Astrocyte (in vitro differentiated cells and primary cell): ENCODE measurements at places on chromosomes 13 and 19. TPM values are rescaled to one million over a fixed set of nuclear protein-coding genes. Genes with fewer than 3 reads are reported as not detected.

DNA sequence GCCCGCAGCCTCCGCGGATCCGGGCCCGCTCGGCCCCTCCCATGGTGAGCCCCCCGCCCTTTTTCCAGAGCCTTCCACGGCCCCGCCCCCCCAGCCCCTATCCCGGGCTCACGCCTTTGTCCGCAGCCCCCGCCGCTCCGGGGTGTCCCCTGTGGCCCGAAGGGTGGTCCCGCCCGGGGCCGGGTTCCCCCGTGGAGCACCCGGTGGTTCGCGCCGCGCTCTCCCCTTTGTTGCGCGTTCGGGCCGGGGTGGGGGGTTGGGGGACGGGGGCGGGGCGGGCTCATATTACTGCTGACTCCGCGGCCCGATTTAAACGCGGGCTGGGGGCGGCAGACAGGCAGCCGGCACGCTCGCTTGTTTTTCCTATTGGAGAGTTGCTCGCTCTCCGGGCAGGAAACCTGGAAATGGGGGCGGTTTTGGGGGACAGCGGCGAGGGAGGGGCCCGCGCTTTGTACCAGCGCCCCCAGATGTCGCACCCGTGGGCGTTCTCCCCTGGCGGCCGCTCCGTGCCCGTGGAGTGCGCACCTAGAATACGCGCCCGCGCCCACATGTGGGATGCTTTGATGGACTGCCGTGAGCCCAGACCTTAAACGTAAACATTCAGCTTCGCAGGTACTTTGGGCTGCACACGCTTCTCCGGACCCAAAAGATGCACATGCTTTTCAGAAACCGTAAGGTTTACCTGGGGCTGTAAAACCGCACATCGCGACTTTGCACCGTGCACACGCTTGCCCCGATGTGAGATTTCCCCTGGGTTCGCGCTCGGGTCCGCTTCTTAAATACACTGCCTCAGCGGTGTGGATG lies 699 bp downstream of the PTOV1 start:
- H3K4me3 ChIP-seq, result peak overlapping the region; percentile 75
- no peaks in the 10 kb centered on the region for H3K27me3 ChIP-seq
- peaks cover 28% of the 10 kb centered on the region for H3K4me1 ChIP-seq
- no peak for DNase-seq

- peak; percentile 62 for DNase-seq
- peaks cover 7% of the 10 kb centered on the region for H3K4me1 ChIP-seq
- H3K4me3 ChIP-seq, result no peak overlapping the region
- H3K36me3 ChIP-seq, result no peaks in the 10 kb centered on the region
These were observed 71.1 kb downstream of the CBY2 start for GRCh38 chr13:45773236-45773635.

- no peaks in the 10 kb centered on the region for H3K36me3 ChIP-seq
- H3K4me3 ChIP-seq, result peak overlapping the region; percentile 74
- DNase-seq, result no peak
- H3K27me3 ChIP-seq, result no peaks in the 10 kb centered on the region
These were observed 23.7 kb downstream of the ZNF175 start for GRCh38 chr19:51594774-51595109.

Gene STAP2
- 1.8 and 5.3 TPM in 2 replicates for total RNA-seq

- DNase-seq, result peak; percentile 88
- peak within 1 kb of the TSS; percentile 23 for H3K27ac ChIP-seq
- peak within 1 kb of the TSS; percentile 92 for H3K4me3 ChIP-seq
- H3K27me3 ChIP-seq, result peaks cover 2% of the 10 kb centered on the region
- no peaks in the 10 kb centered on the region for H3K36me3 ChIP-seq
These were observed at the start of gene ZNF223 for GRCh38 chr19:44051650-44052402. Gene ZNF223 (plus strand): TSS chr19:44052036. CDS start chr19:44055177, 3,141 bp downstream.

DNA sequence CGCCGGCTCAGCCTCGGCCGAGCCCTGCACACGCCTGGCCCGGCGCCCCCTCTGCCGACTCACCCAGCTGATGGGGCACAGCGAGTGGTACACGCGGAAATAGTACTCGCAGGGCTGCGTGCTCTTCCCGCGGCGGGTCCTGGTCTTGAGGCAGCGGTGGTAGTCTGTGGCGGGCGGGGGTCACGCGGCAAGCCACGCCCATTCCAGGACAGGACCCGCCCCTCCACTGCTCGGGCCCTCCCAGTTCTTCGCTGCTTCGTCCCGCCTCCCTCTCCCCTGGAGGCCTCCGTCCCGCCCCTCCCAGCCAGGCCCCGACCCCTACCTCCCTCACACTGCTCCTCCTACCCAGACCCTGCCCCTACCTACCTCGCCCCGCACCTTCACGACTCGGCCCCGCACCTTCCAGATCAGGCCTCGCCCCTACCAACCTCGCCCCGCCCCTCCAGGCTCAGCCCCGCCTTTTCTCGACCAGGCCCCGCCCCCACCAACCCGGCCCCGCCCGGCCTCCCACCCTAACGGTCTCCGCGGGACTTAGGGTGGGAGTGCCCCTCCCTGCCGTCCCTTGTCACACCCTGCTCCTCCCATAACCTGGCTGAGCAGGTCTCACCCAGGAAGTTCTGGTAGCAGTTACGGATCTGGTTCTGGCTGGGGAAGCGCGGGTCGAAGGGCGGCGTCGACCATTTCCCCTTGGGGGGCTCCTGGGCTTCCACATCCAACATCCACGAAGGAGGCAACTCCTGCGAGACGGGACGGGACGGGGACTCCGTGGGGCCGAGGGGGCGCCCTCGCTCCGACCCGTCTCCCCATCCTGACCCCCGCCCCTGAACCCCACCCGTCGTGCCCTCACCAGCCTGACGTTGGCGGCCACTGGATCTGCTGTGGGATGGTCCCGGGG lies 469 bp downstream of the COX6B2 start:
- H3K27me3 ChIP-seq, result peaks cover 17% of the 10 kb centered on the region
- no peak for DNase-seq
- no peaks in the 10 kb centered on the region for H3K36me3 ChIP-seq
- H3K4me1 ChIP-seq, result peaks cover 10% of the 10 kb centered on the region
- H3K4me3 ChIP-seq, result peak overlapping the region; percentile 17
- H3K27ac ChIP-seq, result no peak overlapping the region

GRCh38 chr13:58480061-58480460 lies 848.5 kb downstream of the PCDH17 start:
- no peaks in the 10 kb centered on the region for H3K36me3 ChIP-seq
- H3K27ac ChIP-seq, result no peak overlapping the region
- H3K27me3 ChIP-seq, result no peaks in the 10 kb centered on the region
- no peaks in the 10 kb centered on the region for H3K4me1 ChIP-seq

Gene PSG3
- total RNA-seq, result 0.34 and 0.48 TPM in 2 replicates

DNA sequence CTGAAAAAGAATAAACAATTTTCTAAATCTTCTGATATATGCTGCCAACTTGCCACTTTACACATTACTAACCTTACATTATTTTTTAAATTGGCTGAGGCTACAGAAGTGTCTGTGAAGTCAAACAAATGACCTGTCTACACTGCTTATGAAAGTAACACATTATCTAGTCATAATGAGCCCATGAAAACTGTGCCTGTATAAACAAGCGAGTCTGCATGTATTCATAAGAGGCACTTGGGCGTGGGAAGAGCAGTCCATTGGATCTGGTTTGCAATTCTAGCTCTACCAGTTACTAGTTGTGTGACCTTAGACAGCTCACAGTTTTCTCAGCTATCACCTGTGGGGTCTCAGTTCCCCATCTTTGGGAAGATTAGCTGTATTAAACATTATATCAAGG lies 3.1 kb downstream of the VPS36 start:
- DNase-seq, result no peak
- H3K27ac ChIP-seq, result no peak overlapping the region
- no peak overlapping the region for H3K4me3 ChIP-seq
- H3K27me3 ChIP-seq, result no peaks in the 10 kb centered on the region
- H3K4me1 ChIP-seq, result peaks cover 19% of the 10 kb centered on the region

Gene ZNF69
- not detected in 2 replicates for total RNA-seq

GRCh38 chr19:1189419-1189818 lies 15.4 kb upstream of the SBNO2 start:
- no peak overlapping the region for H3K4me3 ChIP-seq
- H3K27ac ChIP-seq, result no peak overlapping the region

DNA sequence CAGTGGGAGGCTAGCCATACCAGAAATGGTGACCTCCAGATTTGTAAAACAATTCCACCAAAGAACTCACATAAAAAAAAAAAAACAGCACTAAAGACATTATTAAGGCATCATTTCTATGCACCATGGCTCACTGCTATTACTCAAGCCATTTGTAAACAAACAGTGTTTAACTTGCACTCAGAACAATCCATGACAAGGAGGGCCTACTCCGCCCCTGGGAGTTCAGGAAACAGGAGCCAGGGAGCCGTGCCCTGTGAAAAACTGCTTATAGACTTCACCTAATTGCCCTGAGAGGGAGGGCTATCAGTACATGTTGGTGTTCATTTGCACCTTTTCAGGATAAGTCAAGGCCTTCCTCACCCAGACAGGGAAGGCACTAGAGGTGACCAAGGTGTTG lies 103.2 kb downstream of the ZNF429 start:
- H3K27ac ChIP-seq, result no peak overlapping the region
- no peaks in the 10 kb centered on the region for H3K36me3 ChIP-seq
- DNase-seq, result no peak
- H3K27me3 ChIP-seq, result no peaks in the 10 kb centered on the region
- H3K4me3 ChIP-seq, result no peak overlapping the region

DNA sequence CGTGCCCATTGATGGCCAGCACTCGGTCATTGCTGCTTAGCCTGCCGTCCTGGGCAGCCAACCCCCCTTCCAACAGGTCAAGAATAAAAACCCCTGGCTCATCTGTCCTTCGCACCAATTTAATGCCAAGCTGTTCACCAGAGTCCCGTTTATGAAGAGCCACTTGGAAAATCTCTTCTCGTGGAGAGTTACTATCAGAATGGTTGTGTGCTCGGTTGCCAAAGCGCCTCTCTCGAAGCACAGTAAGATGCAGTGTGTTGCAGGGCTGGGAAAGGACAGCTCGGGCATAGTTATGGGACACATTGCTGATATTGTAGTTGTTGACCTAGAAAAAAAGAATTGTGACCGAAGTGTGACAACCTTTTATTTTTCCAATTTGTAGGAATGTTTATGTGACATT lies 57.9 kb downstream of the LNX2 start:
- H3K4me1 ChIP-seq, result no peaks in the 10 kb centered on the region
- DNase-seq, result no peak
- peaks cover 9% of the 10 kb centered on the region for H3K36me3 ChIP-seq

DNA sequence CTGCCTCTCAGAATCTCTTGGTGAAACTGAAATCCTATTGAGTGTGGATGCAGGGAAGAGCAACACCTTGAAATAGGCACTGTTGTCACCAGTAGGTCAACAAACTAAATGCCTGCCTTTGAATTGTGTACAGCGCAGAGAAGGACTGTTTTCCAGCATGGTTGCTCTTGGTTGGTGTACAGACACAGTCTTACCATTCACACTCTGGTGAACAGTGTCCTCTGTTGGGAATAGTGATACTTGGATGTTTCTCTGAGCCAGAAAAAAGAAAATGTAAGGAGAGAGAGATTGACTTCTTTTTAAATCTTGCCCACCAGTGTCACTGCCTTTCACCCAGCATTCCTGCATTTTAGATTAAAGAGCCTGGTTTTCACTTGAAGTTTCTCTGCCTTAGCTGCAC lies 179.7 kb downstream of the STK24 start:
- H3K4me1 ChIP-seq, result no peaks in the 10 kb centered on the region
- H3K36me3 ChIP-seq, result peaks cover 4% of the 10 kb centered on the region
- no peak overlapping the region for H3K4me3 ChIP-seq
- no peaks in the 10 kb centered on the region for H3K27me3 ChIP-seq

DNA sequence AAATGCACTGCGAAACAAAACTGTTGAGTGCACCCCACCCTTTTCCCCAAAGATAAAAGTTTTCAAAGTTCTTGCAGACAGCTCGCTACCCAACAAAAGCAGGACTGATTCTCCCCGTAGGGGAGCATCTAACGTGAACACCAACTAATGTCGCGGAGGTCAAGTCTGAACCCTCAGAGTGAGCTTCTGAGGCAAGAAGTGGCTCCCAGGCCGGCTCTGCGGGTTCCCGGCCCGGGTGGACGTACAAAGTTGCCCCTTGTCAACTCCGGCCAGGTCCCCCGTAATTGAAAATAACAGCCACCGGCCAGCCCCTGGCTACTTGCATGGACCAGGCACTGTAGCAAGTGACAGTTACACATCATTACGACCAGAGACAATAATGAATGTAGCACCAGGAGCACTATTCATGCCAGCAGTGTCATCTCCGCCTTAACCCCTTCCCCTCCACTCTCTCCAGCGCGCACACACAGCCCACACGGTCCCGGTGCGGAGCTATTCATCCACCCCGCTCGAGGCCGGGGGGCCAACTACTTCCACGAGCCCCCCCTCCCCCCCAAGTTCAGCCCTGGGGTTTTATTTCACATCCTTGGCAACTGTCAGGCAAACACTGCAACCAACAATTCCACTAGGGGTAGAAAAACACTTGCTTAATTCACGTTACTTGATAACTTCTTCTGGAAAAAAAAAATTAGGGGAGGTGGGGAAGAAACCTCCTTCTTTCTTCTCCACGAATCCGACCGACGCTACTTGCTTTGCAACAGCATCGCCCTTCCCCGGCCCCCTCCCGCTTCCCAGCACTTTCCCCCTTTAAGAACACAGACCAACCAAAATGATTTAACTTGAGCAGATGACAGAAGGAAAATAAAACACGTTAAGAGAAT lies 1.2 kb downstream of the KLF12 start:
- peaks cover 28% of the 10 kb centered on the region for H3K4me1 ChIP-seq
- H3K27me3 ChIP-seq, result no peaks in the 10 kb centered on the region
- H3K4me3 ChIP-seq, result peak overlapping the region; percentile 85
- peak overlapping the region; percentile 89 for H3K27ac ChIP-seq

DNA sequence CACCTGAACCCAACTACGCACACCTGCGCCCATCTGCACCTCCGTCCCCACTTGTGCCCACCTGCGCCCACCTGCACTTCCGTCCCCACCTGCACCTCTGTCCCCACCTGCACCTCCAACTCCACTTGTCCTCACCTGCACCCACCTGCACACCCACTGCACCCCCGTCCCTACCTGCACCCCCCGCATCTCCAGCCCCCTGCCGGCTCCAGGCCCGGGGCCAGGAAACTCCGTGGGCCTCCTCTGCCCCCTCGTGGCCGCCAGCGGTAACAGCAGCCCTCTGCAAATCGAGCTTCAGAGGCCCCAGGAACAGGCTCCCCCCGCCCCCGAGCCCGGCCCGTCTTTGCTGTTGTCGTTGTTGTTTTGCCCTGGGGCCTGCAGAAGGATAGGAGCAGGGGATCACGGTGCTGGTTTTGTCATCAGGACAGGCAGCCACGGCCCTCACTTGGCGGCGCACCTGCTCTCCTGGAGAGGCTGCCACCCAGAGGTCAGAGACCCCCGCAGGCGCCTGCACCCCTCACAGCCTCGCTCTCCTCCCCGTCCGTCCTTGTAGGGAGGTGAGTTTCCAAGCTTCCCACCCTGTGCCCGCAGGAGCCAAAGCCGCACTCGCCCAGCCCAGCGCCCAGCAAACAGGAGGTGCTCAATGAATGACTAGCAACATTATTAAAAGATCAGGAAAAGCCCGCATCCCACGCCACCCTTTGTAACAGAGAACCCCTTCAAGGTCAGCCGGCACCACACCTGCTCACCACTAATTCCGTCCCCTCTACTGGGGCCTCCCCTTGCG lies 65.4 kb downstream of the GNG7 start:
- no peak overlapping the region for H3K4me3 ChIP-seq
- DNase-seq, result no peak
- peaks cover 4% of the 10 kb centered on the region for H3K4me1 ChIP-seq
- peaks cover 3% of the 10 kb centered on the region for H3K27me3 ChIP-seq
- H3K36me3 ChIP-seq, result no peaks in the 10 kb centered on the region

Gene ZNF490
- 8.2 and 12.5 TPM in 2 replicates for total RNA-seq

GRCh38 chr19:58170860-58171259 lies 12.0 kb upstream of the ZNF274 start:
- H3K36me3 ChIP-seq, result no peaks in the 10 kb centered on the region
- no peak overlapping the region for H3K27ac ChIP-seq
- no peak overlapping the region for H3K4me3 ChIP-seq
- no peaks in the 10 kb centered on the region for H3K4me1 ChIP-seq
- DNase-seq, result peak; percentile 31
